ENCODE measurements at places on chromosomes 11 and 22.

- no peak for DNase-seq
These were observed 32.1 kb downstream of the CACNG2 start for GRCh38 chr22:36671404-36671803.

DNA sequence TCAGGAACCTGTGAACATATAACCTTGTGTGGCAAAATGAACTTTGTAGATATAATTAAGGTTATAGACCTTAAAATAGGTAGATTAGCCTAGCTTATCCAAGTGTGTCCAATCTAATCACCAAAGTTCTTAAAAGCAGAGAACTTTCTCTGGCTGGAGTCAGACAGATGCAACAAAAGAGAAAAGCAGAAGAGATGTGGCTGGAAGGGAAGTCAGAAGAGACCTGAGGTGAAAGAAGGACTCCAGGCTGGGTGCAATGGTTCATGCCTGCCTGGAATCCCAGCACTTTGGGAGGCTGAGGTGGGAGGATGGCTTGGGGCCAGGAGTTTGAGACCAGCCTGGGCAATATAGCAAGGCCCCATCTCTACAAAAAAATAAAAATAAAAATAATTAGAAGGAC is 39.4 kb upstream of the SWAP70 start:
- DNase-seq = no peak

GRCh38 chr22:48898524-48899250 is 929.0 kb downstream of the BRD1 start:
- no peak for DNase-seq

- no peak for DNase-seq
These were observed 95.3 kb downstream of the SERGEF start for GRCh38 chr11:17917556-17917955.

GRCh38 chr11:70759846-70760245 is 361.5 kb downstream of the CTTN start:
- no peak for DNase-seq

GRCh38 chr11:117595440-117595839 is 201.6 kb downstream of the DSCAML1 start:
- no peak for DNase-seq

GRCh38 chr11:74783241-74783871 is 34.7 kb downstream of the RNF169 start:
- DNase-seq = no peak

- peak; percentile 28 for DNase-seq
These were observed 749 bp downstream of the VWA5A start for GRCh38 chr11:124115782-124116616.

DNA sequence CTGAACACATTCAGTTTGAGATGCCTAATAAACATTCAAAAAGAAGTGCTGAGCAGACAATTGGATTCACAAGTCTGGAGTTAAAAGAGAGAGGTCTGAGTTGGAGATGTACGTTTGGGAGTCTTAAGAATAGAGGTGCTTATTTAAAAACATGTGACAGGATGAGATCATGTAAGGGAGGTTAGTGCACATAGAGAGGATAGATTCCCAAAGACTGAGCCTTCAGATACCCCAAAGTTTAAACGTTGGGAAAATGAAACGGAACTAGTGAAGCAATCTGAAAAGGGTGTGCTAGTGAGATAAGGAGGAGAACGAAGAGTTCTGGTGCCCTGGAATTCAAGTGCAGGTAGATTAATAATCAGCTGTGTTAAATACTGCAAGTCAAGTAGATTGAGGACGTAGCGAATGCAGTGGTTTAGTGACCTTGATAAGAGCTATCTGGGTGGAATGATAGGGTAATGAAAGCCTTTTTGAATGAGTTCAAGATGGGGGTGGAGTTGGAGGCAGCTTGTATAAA is 63.7 kb downstream of the HIPK3 start:
- no peak for DNase-seq

DNA sequence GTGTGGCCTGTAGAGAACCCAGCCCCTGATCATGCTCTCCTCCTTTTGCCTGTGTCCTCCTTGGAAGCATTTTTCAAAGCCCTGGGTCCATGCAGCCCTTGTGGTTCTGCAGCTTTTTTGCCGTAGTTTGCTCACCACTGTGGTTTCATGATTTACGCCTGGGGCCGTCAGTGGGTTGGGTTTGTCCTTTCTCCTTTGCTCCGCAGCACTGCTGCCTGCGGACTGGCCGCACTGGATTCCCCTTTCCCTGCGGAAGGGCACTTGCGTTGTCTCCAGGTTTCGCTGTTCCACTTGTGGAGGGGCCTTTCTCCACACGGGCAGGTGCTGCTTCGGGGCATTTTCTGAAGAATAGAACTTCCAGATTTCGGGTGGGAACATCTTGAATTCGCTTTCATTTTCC is 1260.9 kb downstream of the BRD1 start:
- DNase-seq = no peak

- no peak for DNase-seq
These were observed 455.6 kb downstream of the BRD1 start for GRCh38 chr22:49372111-49372529.

- DNase-seq = no peak
These were observed 134.8 kb downstream of the TRPC6 start for GRCh38 chr11:101448881-101449442.

DNA sequence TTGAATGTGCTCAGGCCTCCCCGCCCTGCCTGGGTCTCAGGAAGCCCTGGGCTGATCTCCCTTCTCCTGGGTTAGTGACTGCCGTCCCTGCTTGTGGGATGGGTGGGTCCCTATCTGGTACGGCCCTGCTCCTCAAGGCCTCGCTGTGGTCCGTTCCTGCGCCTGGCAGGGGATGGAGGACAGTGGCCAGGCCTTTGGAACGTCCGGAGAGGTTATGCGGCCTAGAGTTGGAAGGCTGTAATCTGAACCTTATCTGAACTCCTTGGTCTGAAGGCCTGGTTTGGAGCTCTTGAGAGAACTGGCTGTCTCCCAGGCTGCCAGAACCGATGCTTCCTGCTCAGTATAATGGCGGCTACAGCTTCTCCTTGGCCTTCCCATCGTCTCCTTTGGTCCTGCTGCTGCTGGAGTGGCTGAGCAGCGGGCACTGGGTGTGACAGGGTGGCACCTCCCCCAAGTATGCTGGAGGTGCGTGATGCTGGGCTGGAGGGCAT is 72.8 kb downstream of the FLI1 start:
- no peak for DNase-seq

- DNase-seq = no peak
These were observed 17.2 kb downstream of the SYNGR1 start for GRCh38 chr22:39367035-39367434.

GRCh38 chr22:36871669-36872081 is 10.9 kb downstream of the NCF4 start:
- DNase-seq = no peak

DNA sequence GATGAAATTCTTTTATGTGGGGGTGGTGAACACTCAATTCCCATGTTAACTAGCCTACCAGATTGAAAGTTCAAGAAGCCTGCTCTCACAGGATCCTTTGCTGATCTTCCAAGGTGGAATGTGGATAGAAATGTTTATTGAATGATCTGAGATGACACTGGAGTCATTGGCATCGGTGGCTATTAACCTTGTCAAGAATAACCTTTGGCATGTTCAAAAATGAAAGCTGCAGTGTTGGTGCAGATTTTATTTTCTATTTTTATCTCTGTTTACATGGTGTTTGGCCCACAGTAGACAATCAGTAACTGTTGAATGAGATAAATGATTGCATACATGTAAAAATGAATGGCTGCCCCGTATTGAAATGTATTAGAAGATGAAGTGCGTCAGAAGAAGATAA is 19.0 kb downstream of the MCAM start:
- DNase-seq = no peak

GRCh38 chr22:39946126-39946502 is 14.1 kb upstream of the TMA7B start:
- no peak for DNase-seq
